ENCODE measurements at places on chromosomes 7 and 10.

DNA sequence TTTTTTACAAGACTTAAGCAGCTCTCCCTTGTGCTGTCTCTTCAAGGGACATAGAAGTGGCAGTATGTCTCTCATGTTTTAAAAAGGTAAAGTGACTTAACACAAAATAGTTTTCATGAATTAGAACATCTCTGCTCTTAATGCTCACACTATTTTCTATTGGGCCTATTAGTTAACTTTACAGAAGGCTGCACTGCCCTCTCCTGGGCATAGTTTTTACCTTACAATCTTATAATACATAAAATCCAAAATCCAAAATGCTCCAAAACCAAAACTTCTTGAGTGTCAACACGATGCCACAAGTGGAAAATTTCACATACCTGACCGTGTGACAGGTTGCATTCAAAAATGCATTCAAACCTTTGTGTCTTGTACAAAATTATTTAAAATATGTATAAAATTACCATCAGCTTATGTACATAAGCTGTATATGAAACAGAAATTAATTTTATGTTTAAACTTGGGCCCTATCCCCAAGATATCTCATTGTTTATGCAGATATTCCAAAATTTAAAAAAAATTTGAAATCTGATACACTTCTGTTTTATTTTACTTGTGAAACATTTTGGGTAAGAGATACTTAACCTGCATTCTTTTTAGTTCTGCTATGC is 25.8 kb downstream of the TES start:
- DNase-seq: peak; percentile 59

GRCh38 chr7:50952544-50952943 is 169.8 kb upstream of the GRB10 start:
- no peak for DNase-seq

GRCh38 chr10:132724446-132724845 is 61.5 kb downstream of the NKX6-2 start:
- DNase-seq: peak; percentile 98

DNA sequence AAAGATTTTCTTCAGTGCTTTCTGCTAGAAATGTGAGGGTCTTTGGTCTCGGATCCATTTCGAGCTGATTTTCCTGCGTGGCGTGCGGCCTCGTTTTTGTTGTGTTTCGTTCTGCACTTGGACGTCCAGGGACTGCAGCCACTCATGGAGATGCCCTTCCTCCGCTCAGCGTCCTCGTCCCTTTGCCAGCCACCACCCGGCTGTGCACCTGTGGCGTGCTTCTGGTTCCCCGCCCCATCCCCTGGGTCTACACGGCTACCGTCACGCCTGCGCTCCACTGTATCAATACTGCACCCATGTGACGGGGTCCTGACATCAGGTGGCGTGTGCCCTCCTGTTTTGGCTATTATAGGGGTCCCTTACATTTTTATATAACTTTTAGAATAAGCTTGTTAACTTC is 42.7 kb upstream of the NKX6-2 start:
- DNase-seq: no peak

DNA sequence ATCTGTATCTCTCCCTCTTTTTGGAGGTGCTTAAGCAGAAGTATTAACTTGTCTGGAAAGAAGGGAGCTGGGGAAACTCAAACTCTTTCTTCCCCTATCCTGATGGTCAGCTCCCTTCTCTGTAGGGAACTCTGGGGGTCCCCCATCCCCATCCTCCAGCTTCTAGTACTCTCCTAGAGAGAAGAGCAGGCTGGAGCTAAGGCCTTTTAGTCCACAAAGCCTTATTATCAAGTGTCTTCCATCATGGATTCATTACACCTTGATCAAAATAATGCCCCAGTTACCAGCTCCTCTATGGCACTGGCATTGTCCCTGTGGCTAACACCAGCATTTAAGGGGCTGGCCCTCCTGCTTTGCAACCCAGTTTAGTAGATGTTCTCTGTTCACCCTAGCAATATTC is 35.7 kb downstream of the CADPS2 start:
- no peak for DNase-seq

DNA sequence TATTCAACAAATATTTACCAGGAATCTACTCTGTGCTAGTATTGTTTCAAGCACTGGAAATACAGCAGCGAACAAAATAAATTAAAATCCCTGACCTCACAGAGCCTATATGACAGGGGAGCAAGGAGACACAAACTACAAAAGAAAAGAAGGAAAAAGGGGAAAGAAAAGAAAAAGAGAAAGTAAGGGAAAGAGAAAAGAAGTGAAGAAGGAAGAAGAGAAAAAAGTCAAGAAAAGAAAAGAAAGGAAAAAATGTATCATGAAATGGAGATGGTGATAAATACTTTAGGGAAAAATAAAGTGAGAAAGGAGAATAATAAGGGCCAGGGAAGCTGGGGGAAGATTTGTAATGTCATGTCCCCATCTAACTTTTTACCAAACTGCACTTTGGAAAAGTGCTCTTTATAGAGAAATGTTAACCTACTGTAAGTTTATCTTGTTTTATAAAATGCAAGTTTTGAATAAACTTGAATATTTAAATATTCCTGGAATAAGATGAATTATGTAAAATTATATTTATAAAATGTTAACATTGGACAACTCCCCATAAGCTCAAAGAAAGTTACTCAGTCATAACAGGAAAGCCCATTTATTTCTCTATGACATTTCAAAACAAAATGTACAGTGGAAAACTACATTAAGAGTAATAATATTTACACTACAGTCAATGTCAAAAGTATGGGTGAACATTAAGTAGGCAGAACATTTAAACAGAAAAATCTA is 14.7 kb downstream of the C10orf88 start:
- no peak for DNase-seq

- DNase-seq: peak; percentile 14
Measured at GRCh38 chr10:86798611-86799010, 42.2 kb downstream of the BMPR1A start.

DNA sequence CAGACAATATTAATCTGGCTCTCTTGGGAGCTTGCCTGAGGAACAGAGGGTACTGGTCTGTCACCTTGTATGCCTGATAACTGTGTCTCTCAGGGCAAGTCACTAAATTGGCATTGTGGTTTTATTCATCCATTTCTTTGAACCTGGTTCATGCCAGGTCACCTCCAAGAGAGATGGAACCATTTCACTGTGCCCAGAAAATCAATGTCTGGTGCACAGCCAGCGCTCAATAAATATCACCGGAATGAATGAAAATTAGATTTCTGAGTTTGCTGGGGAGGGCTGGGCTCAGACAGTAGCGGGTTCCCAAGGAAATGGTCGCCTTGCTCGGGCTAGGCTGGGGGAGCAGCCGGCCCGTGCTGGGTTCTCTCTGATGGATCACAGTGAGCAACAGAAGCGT is 64.1 kb upstream of the BAIAP2L1 start:
- DNase-seq: no peak

GRCh38 chr10:58258977-58259692 is 8.6 kb downstream of the IPMK start:
- no peak for DNase-seq

DNA sequence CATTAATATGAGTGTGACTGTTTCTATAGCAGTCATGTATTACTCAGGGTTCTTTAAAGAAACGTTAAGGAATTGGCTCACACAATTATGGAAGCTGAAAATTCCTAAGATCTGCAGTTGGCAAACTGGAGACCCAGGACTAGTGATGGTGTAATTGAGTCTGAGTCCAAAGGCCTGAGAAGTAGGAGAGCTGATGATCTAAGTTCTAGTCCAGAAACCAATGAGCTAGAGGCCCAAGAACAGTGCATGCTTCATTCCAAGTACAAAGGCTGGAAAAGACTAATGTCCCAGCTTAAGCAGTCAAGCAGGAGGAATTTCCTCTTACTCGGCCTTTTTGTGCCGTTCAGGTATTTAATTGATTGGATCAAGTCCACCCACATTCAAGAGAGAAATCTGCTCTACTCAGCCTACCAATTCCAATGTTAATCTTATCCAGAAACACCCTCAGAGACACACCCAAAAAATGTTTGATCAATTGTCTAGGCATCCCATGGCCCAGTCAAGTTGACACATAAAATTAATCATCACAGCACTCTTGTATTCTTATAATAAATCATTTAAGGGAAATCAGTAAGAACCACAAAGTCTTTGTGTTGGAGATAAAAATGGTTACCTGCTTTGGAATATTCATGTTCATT is 312.1 kb downstream of the PRKG1 start:
- no peak for DNase-seq

DNA sequence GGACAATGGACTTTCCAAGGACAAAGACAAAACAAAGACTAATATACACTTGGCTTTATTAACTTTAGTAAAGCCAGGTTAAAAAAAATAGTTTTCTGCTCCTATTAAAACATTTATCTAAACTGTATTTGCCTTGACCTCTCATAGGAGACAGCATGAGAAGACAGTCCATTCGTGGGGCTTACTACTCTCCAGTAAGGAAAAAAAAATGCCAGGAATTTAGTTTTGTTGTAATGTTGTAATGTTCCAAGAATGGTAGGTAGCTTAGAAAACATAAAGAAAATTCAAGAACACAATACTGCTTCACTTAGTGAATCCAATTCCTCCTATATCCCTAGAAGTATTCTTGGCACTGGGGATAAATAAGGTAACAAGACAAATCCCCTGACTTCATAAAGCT is 81.7 kb downstream of the KMT2C start:
- no peak for DNase-seq

DNA sequence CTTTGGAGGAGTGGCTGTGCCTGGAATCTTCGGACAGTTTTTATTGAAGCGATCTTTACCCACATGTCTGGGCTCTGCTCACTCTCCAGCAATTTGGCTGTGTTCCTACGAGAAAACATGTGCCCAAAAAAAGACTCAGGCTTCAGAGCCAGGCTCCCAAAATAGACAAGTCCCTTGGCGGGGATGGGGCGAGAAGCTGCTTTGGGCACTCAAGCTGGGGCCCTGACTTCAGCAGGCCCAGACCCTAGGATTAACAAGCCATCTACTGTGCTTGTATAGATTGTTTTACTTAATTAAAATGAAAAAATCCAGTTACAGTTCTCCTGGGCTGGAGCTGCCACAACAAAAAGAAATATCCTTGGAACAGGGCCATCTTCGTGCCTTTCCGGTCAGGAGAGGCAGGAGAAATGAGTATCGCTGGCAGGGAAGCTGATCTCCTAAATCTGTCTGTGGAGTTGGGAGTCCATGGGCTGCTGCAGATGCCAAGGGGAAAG is 51.4 kb upstream of the PDCD4 start:
- no peak for DNase-seq

DNA sequence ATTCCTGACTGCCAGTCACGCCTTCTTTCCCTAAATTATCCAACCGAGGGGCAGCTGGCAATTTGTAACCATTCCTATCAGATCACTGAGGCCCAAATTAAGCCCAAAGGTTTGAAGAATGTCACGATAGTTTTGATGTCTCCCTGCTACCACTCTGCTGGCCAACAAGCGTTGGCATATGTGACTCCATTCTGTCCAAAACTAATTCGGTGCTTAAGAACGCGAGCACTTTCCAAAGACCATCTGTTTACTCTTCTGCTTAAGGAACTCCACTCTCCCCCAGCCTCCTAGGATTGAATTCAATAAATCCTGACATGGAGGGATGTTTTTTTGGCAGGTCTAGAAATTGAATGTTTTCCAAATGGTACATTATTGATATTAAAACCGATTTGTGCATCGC is 131.5 kb upstream of the CTBP2 start:
- DNase-seq: no peak

- no peak for DNase-seq
Measured at GRCh38 chr7:27551803-27552400, 110.8 kb downstream of the HIBADH start.

- no peak for DNase-seq
Measured at GRCh38 chr10:85407088-85407487, 959.5 kb downstream of the GRID1 start.

DNA sequence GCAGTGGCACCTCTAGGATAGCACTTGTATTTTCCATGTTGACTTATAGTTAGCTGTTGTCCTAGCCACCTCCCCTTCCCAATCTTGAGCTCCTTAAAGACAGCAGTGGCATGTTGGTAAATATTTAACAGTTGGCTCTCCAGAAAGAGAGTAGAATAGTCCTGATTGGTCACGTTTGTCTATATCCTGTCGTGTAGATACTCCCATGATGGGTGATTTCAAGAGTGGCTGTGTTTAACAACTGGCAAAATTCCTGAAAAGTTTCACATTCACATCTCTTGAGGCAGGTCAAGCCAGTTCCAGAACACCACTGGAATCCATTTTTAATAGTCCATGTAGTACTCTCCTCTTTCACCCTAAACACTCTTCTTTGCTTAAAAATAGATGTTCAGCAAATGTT is 68.2 kb upstream of the FZD1 start:
- no peak for DNase-seq

DNA sequence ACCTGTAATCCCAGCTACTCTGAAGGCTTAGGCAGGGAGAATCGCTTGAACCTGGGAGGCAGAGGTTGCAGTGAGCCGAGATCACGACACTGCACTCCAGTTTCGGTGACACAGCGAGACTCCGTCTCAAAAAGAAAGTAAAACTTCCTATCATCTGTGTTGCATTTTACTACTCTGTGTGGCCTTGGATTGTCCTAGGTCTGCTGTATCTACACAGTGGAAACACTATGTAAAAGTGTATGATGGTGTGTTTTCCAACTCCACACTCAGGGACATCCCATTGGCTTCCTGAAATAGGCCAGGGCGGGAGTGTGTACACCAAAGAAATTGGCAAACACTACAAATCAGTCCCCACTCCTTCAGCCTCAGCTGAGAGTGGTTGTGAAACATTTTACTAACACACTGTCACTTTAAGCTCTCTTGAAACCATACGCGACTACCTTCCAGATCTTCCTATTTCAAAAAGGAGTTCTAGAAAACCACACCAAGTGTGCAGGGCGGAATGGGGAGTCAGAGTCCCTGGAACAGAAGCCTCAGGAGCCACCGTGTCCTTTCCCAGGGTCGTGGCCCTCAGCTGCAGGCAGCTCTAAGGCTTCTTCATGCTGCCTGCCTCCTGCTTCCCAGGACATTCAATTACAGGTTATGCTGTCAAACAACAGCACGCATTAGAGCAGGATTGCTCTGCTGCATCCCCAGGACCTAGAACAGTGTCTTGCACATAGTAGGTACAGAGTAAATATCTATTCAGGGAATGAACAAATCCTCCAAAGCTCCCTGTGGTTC is 275.4 kb downstream of the PARD3 start:
- no peak for DNase-seq

DNA sequence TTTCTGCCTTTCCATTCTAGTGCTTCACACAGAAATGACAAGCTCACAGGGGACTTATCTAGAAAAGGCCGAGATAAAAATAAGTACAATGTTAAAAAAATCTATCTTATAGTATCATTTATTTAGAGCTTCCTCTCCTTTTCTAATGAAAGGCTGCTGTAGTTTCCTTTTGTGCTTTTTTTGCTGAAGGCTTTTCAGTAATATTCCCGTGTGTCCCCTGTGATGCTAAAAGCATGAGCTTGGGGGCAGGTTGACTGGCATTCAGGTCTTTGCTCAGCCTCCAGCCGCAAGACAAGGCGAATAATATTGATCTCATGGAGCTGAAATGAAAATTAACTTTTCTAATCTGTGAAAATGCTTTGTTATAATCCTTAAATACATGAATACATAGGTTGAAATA is 143.0 kb downstream of the ST7 start:
- no peak for DNase-seq

- DNase-seq: peak; percentile 41
Measured at GRCh38 chr10:49667991-49668390, 11.5 kb upstream of the C10orf53 start.
